ENCODE measurements at places on chromosomes 11 and 22.

DNA sequence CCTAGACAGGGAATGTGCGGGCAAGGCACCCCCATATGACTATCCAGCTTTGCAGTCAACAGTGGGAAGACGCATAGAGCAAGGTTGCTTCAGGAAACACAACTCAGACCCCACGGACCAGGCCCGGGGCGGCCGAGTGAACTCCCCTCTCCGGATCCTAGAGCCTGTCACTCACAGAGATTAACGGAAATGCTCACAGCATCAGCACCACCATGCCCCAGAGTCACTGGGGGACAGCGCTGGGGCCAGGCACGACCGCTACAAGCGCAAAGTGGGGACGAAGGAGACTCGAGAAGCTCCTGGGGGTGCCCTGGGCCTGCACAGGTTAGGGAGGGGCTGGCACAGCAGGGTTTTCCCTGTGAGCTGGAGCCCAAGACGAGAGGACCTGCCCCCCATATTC lies 15.9 kb downstream of the MACROD1 start:
- no peak overlapping the region for H3K4me3 ChIP-seq
- peaks cover 23% of the 10 kb centered on the region for H3K4me1 ChIP-seq
- H3K27me3 ChIP-seq: no peaks in the 10 kb centered on the region
- peak overlapping the region; percentile 23 for H3K27ac ChIP-seq

- H3K27ac ChIP-seq: no peak overlapping the region
- H3K27me3 ChIP-seq: no peaks in the 10 kb centered on the region
- no peak overlapping the region for H3K4me3 ChIP-seq
- DNase-seq: no peak
Observed at GRCh38 chr11:104792861-104793260, 105.4 kb downstream of the CASP12 start.

DNA sequence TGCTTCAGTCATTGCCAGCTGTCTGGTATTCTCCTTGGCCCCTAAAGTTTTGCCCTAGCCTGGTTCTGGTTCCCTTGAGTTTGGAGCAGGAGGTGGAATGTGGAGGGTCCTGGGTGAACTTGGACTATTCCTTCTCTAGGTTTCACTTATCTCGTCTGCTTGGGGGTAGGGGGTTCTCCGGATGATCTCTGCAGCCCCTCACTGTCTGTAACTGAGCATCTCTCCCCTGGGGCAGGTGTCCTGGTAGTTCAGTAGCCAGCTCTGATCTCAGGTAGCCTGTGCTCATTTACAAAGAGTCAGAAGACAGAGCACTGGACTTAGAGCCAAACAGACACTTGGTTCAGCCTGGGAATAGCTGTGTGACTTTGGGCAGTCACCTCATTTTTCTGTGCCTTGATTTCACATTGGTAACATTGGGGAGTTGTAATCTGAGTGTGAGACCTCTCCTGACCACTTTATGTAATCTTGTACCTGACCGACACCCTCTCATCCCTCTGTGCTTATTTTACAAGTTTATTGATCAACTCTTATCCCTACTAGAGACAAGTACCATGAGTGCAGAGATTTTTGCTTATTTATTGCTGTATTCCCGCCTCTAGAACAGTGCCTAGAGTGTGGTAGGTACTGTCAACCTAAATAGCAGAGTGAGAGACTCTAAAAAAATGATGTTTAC lies 804 bp downstream of the CCDC134 start:
- DNase-seq: no peak
- H3K27ac ChIP-seq: peak overlapping the region; percentile 93
- H3K27me3 ChIP-seq: no peaks in the 10 kb centered on the region
- H3K4me1 ChIP-seq: no peaks in the 10 kb centered on the region
- H3K36me3 ChIP-seq: no peaks in the 10 kb centered on the region
- peak overlapping the region; percentile 79 for H3K4me3 ChIP-seq

DNA sequence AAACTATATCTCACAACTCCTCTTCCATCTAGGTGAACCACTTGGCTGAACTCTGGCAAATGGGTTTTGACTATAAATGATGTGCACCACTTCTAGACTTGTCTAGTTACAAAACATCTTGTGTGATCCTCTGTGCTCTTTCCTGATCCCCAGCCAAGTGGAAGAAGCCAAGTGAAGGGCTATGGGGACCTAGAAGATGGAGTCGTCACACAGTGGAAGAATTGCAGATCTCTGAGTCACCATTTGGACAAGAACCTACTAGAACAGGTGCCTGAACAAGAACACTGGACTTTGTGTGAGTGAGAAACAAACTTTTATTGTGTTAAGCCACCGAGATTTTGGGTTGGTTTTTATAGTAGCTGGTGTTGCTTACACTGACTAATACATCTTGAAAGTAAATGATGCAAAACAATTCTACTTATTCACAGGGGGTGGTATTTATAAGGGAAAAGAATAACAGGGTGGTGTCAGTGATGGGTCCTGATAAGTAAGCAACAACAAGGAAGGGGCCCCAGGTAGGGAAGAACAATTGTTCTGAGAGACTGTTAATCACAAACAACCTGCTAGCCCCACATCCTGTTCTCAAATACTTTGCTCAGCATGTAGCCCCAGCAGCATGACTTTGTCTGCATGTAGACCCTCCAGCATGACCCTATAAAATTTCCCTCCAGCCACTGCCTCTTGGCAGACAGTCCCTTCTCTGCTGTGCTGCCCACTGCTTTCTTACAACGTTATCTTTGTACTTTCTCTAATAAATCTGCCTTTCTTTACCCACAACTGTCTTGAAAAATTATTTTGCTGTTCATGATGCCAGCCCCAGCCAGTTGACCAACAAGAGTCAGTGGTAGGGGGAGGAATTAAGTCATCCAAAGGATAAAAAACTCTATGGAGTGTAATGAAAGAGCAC lies 280.7 kb upstream of the PLET1 start:
- H3K27ac ChIP-seq: no peak overlapping the region
- no peak overlapping the region for H3K4me3 ChIP-seq
- no peaks in the 10 kb centered on the region for H3K36me3 ChIP-seq

- no peak for DNase-seq
- no peaks in the 10 kb centered on the region for H3K27me3 ChIP-seq
- H3K36me3 ChIP-seq: no peaks in the 10 kb centered on the region
- no peak overlapping the region for H3K27ac ChIP-seq
- H3K4me1 ChIP-seq: no peaks in the 10 kb centered on the region
Observed at GRCh38 chr22:24232124-24232523, 12.8 kb downstream of the GGT5 start.

GRCh38 chr22:27966168-27967064 lies 47.4 kb upstream of the PITPNB start:
- H3K36me3 ChIP-seq: no peaks in the 10 kb centered on the region
- no peaks in the 10 kb centered on the region for H3K27me3 ChIP-seq
- no peak overlapping the region for H3K27ac ChIP-seq
- peaks cover 2% of the 10 kb centered on the region for H3K4me1 ChIP-seq

DNA sequence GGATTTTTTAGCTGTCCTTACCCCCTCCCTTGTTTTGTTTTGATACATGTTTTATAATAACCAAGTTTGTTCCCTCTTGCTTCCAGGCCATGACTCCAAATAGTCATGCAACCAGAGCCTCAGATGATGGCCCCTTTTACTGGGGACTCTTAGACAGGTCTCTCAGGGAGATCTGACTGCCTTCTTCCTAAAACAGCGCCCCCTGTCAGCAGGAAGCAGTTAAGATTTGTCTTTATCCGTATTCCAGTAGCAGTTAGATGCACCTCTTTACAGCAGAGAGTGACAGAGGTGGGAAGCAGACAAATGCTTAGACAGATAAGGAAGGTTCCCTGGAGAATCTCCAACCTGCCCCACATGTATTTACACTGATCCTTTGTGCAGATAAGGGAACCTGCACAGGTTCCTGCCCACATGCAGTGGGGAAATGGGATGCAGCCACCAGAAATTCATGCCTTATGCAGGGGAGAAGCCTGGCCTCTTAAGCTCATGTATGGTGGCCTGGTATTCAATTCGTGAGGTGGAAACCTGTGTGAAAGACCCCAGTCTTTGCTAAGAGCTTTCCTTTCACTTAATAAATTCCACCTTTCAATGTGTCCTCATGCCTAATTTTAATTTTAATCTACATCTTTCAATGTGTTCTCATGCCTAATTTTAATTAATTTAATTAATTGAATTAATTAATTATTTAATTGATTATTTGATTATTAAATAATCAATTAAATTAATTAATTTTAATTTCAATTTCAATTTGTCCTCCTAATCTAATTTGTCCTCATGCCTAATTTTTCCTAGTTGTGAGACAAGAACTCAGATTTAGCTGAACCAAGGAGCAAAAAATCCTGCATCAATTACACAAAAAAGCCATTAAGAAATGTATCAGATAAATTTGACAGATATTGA lies 11.5 kb upstream of the GLYAT start:
- H3K27ac ChIP-seq: no peak overlapping the region
- no peak overlapping the region for H3K4me3 ChIP-seq
- no peak for DNase-seq
- H3K4me1 ChIP-seq: no peaks in the 10 kb centered on the region

DNA sequence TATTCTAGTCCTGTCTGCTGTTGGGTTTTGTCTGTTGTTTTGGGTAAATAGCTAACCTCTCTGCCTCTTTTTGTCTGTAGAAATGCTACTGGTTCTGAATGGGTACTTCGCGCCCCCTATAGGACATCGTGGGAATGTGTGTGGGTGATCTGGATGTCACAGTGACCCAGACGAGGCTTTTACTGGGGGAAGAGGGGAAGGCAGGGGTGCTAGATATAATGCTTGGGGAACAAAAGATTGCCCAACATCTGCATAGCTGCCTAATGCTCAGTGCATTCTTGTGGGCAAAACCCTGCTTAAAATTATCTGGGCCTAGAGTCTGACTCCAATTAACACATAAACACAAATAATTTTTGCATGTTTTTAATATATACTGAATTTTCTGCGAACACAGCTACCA lies 57.7 kb downstream of the BMAL1 start:
- no peaks in the 10 kb centered on the region for H3K27me3 ChIP-seq
- no peak for DNase-seq
- H3K4me1 ChIP-seq: peaks cover 23% of the 10 kb centered on the region
- no peak overlapping the region for H3K4me3 ChIP-seq
- no peak overlapping the region for H3K27ac ChIP-seq

DNA sequence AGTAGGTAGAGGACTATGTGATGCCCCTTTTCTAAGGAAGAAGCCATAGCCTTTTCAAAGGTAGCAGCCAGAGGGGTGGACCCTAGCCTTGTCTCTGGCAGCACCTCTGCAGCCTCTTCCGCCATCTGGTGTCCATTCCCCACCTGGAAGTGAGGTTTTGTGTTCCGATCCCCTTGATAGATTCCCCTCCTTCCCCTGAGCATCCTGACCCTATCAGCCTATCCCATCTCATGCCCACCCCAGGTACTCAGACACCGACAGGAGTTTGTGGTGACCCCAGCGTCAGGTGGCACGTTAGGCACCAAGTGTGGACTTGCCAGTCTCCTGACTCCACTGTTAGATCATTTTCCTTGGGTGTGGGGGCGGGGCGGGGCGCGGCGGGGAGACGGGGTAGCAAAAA lies 398 bp upstream of the FAM89B start:
- H3K36me3 ChIP-seq: peaks cover 2% of the 10 kb centered on the region
- H3K27me3 ChIP-seq: no peaks in the 10 kb centered on the region
- peak overlapping the region; percentile 36 for H3K4me3 ChIP-seq
- peaks cover 45% of the 10 kb centered on the region for H3K4me1 ChIP-seq

DNA sequence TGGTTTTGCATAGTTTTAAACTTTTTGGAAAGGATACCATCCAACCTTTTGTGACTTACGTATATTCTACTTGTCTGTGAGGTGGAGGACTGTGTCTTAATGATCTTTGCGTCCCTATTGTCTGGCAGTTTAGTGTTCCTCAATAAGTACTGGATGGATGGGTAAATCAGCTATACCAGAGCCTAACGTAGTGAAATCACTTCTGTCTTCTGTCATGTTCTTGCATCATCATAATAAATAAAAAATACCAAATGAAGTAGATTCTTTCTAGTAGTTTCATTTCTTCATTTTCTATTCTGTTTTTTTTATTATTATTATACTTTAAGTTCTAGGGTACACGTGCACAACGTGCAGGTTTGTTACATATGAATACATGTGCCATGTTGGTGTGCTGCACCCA lies 66.4 kb downstream of the ACER3 start:
- H3K36me3 ChIP-seq: no peaks in the 10 kb centered on the region
- no peaks in the 10 kb centered on the region for H3K27me3 ChIP-seq
- DNase-seq: no peak
- H3K4me3 ChIP-seq: no peak overlapping the region

DNA sequence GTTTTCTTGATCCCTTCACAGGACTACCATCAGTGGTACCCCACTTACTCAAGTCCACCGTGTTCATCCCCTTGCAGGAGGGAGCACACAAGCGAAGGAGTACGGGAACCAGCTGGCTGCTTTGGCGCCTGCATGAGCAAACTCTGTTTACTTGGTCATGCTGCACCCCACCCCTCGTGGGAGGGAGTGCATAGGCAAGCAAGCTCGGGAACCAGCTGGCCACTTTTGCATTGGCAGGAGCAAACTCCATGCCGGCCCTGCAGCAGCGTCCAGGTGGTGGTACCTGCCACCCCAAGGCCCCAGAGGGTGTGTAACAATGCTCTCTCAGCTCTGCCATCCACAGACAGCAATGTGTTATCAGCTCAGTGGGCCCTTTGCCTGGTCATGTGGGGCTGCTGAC lies 737.8 kb downstream of the FAM181B start:
- H3K27me3 ChIP-seq: no peaks in the 10 kb centered on the region
- H3K36me3 ChIP-seq: no peaks in the 10 kb centered on the region
- H3K4me3 ChIP-seq: no peak overlapping the region
- H3K27ac ChIP-seq: no peak overlapping the region
- no peak for DNase-seq

DNA sequence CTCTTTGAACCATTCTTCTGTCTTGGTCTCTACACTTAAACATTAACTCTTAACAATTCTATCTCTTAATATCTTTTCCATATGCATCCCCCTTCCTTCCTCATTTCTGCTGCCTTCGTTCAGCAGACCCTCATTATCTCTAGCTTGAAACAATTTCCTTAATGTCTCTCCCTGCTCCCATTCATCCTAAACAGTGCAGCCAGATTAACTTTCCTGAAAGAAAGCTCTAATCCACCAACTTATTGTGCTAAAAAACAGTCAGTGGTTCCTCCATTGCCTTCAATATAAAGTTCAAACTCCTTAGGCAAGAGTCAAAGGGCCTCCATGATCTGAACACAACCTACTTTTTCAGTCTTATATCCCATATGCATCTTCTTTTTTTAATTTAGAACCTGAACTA lies 42.5 kb downstream of the SOX6 start:
- no peaks in the 10 kb centered on the region for H3K4me1 ChIP-seq
- no peaks in the 10 kb centered on the region for H3K27me3 ChIP-seq
- no peak for DNase-seq
- no peaks in the 10 kb centered on the region for H3K36me3 ChIP-seq

- no peak for DNase-seq
- no peaks in the 10 kb centered on the region for H3K27me3 ChIP-seq
- no peaks in the 10 kb centered on the region for H3K4me1 ChIP-seq
- no peaks in the 10 kb centered on the region for H3K36me3 ChIP-seq
- no peak overlapping the region for H3K27ac ChIP-seq
Observed at GRCh38 chr11:79686703-79687419, 246.0 kb upstream of the TENM4 start.

DNA sequence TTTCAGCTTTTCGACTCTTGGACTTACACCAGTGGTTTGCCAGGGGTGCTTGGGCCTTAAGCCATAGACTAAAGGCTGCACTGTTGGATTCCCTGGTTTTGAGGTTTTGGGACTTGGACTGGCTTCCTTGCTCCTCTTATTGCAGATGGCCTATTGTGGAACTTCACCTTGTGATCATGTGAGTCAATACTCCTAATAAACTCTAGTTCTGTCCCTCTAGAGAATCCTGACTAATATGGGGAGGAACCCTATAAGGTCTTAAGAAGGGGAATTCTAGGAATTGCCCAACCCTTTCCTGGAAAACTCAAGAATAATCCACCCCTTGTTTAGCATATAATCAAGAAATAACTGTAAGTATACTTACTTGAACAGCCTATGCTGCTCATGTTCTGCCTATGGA lies 491.8 kb downstream of the TMEM135 start:
- no peak for DNase-seq
- H3K4me3 ChIP-seq: no peak overlapping the region
- H3K27me3 ChIP-seq: no peaks in the 10 kb centered on the region
- H3K27ac ChIP-seq: no peak overlapping the region
